ENCODE measurements at places on chromosomes 1 and 21. TPM values are rescaled to one million over a fixed set of nuclear protein-coding genes. Genes with fewer than 3 reads are reported as not detected.

- DNase-seq, result no peak
Measured at GRCh38 chr1:50983219-50983802, 13.3 kb downstream of the CDKN2C start.

GRCh38 chr1:244330318-244330625, 121.4 kb downstream of the ADSS2 start:
- DNase-seq, result no peak

The PDE9A gene
- total RNA-seq, result 31.2 TPM

The KIAA0319L gene
- total RNA-seq, result 146 TPM

DNA sequence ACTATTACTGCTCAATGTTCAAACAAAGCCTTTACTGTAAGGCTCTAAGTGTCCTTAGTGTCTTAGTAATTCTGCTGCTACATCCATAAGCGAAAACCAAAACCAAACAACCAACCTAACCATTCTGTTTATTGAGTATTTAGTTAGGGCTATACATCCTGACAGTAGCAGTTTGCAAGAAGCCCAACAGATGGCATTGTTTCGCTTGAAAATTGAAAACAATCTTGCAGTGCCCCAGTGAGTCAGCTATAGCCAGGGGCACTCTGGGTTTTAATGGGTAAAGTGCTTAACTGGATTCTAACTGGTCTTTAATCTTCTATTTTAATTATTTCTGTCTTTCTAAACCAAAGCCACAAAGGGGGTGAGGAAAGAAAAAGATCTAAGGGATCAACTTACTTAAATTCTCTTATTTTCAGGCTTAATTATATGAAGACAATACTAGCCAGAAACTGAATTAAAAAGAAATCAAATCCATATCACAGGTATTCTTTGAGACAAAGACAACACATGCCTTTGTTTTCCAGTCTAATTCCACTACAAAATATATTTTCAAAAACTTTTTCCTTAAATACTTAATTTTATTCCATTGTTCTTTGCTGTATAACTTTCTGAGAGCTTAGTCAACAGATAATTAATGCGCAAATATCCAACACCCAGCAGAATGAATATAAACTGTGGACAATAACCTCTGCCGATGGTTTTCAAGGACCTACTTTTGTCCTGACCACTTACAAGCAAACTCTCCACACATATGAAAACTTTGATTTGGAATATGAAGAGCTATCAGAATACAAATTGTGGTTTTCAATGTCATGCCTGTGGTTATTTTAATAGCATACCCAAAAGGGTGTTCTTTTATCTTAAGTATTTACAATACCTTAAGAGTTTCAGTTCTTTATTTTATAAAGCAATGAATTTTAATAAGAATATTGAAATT, 15.2 kb downstream of the POGZ start:
- peak; percentile 64 for DNase-seq

DNA sequence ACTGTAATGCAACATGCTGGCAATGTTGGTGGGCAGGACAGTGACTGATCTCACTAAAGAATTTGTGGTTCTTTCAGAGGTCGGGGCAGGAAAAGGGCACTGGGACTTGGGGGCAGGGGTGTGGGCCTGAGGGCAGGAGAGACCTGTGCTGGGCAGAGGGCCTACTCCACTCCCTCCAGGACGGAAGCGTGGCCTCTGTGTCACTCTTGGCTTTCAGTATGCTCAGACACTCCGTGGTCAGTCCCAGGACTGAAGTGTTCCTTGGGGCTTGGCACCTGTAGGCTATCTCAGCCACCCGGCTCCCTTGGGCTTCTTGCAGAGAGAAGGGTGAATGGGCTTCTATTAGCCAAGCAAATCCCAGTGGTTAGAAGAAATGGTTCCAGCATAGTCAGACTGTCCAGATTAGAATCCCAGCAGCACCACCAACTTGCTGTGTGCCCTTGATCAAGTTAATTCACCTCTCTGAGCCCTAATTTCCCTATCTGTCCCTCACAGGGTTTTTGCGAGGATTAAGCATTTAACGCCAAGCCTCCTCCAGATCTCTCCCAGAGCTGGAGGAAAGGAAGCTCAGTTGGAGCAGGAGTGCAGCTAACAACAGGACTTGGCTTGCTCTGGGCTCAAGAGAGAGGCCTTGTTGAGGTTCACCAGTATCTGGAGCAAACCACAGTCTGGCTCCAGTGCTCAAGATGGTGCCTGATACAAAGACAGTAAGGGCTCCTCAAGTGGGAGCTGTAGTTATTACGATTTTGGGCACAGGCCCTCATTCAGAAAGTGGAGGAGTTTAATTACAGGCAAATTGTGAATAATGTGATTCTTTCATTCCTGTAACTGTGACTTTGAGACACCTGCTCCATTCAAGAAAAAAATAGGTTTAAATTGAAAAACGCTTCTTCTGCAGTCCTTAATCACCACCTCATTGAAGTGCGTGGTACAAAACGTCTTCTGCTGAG, 57.7 kb upstream of the LRP8 start:
- DNase-seq, result no peak

The GJA9 gene
- total RNA-seq, result not detected

The GPR52 gene
- total RNA-seq, result 3.9 TPM

The KIF17 gene
- not detected for total RNA-seq

The ANGEL2 gene
- 30.4 TPM for total RNA-seq

- DNase-seq, result peak; percentile 57
Measured at GRCh38 chr1:93021539-93022134, 57.4 kb upstream of the MTF2 start.

- DNase-seq, result no peak
Measured at GRCh38 chr1:77421504-77422233, 139.8 kb downstream of the AK5 start.

DNA sequence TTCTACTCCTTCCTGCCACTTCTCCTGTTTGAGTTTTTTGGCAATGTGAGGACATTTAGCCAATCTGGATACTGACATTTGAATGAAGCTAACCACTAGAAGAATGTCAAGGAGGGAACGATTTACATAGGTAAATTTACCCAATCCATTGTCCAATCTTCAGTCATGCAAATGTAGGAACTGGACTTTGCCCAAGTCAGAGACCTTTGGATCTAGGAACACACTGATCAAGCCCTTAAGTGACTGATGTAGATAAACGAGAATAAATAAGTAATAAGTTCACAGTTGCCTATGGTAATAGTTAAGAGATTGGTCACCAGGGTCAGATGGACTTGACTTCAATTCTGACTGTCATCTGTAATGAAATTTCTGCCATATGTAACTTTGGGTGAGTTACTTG, 177.6 kb downstream of the FGGY start:
- peak; percentile 25 for DNase-seq

The RAB7B gene
- total RNA-seq, result 7.5 TPM

The DENND2D gene
- total RNA-seq, result 29.8 TPM

Data from stomach (tissue), 19 donors.